Fibroblast of the aortic adventitia (primary cell): ENCODE measurements at places on chromosomes 16 and 17. TPM values are rescaled to one million over a fixed set of nuclear protein-coding genes. Genes with fewer than 3 reads are reported as not detected.

SCGB1C2 gene
- not detected in 2 replicates for total RNA-seq

ALDH3A2 gene
- 59.7 and 165 TPM in 2 replicates for total RNA-seq

ABCC12 gene
- total RNA-seq, result not detected in 2 replicates

INCA1 gene
- total RNA-seq, result 0.36 TPM in 1 of 2 replicates, not detected in the other

VASN gene
- total RNA-seq, result 130 and 136 TPM in 2 replicates

EME1 gene
- 9.1 TPM in 1 of 2 replicates, not detected in the other for total RNA-seq

SUPT6H gene
- total RNA-seq, result 46.8 and 60.5 TPM in 2 replicates

OTOP3 gene
- not detected in 2 replicates for total RNA-seq

COQ9 gene
- total RNA-seq, result 30.9 and 40.0 TPM in 2 replicates

TEPSIN gene
- 3.4 and 13.3 TPM in 2 replicates for total RNA-seq

ZP2 gene
- not detected in 2 replicates for total RNA-seq

ST6GALNAC2 gene
- total RNA-seq, result 0.63 TPM in 1 of 2 replicates, not detected in the other

SPNS2 gene
- 0.16 and 0.27 TPM in 2 replicates for total RNA-seq

C17orf50 gene
- total RNA-seq, result not detected in 2 replicates

NHERF2 gene
- 11.5 and 26.3 TPM in 2 replicates for total RNA-seq

ENO3 gene
- total RNA-seq, result 2.8 and 4.7 TPM in 2 replicates

CLEC18A gene
- 0.27 TPM in 1 of 2 replicates, not detected in the other for total RNA-seq

FOXO3B gene
- total RNA-seq, result 3.4 and 5.4 TPM in 2 replicates

ZFPM1 gene
- total RNA-seq, result 4.2 and 5.2 TPM in 2 replicates

TBC1D26 gene
- 0.65 TPM in 1 of 2 replicates, not detected in the other for total RNA-seq

CD300H gene
- not detected in 2 replicates for total RNA-seq

GGT6 gene
- total RNA-seq, result not detected in 2 replicates

MYH8 gene
- total RNA-seq, result not detected in 2 replicates

KRT24 gene
- total RNA-seq, result not detected in 2 replicates

TPSAB1 gene
- not detected in 2 replicates for total RNA-seq

RNF167 gene
- total RNA-seq, result 17.2 and 26.4 TPM in 2 replicates

KRT28 gene
- total RNA-seq, result not detected in 2 replicates

HID1 gene
- 0.33 and 0.90 TPM in 2 replicates for total RNA-seq

TP53TG3 gene
- total RNA-seq, result not detected in 2 replicates

GPR179 gene
- under 0.01 TPM in 2 replicates for total RNA-seq

GSDMA gene
- total RNA-seq, result not detected in 2 replicates

HS3ST2 gene
- total RNA-seq, result not detected in 2 replicates

DPEP1 gene
- total RNA-seq, result not detected in 2 replicates

TIMM22 gene
- total RNA-seq, result 8.7 and 15.8 TPM in 2 replicates

GPRC5B gene
- total RNA-seq, result 20.2 and 47.4 TPM in 2 replicates

CCP110 gene
- total RNA-seq, result 6.5 and 23.3 TPM in 2 replicates

CES3 gene
- 0.54 TPM in 1 of 2 replicates, not detected in the other for total RNA-seq

MAP2K3 gene
- 22.9 and 24.5 TPM in 2 replicates for total RNA-seq

CMTM2 gene
- total RNA-seq, result not detected in 2 replicates

JMJD6 gene
- total RNA-seq, result 10.8 and 18.1 TPM in 2 replicates

FKBP10 gene
- total RNA-seq, result 187 and 270 TPM in 2 replicates

CCDC154 gene
- total RNA-seq, result 0.36 and 0.41 TPM in 2 replicates

CCL1 gene
- total RNA-seq, result not detected in 2 replicates

ZNF75A gene
- total RNA-seq, result 14.6 and 23.6 TPM in 2 replicates

PRSS33 gene
- not detected in 2 replicates for total RNA-seq

ABCA8 gene
- total RNA-seq, result 93.5 and 231 TPM in 2 replicates

ASPHD1 gene
- total RNA-seq, result 0.98 and 1.5 TPM in 2 replicates

ARL5C gene
- total RNA-seq, result 2.1 TPM in 1 of 2 replicates, not detected in the other

IRX6 gene
- not detected in 2 replicates for total RNA-seq

ZNF668 gene
- total RNA-seq, result 4.6 and 12.3 TPM in 2 replicates

CLEC19A gene
- not detected in 2 replicates for total RNA-seq

ABAT gene
- total RNA-seq, result 1.4 and 8.3 TPM in 2 replicates

TP53TG3D gene
- 0.72 TPM in 1 of 2 replicates, not detected in the other for total RNA-seq

HEATR9 gene
- total RNA-seq, result 0.09 TPM in 1 of 2 replicates, not detected in the other

MRPL12 gene
- total RNA-seq, result 19.2 and 23.7 TPM in 2 replicates
